ENCODE measurements at places on chromosomes 3 and 15. TPM values are rescaled to one million over a fixed set of nuclear protein-coding genes. Genes with fewer than 3 reads are reported as not detected.

Gene TNNC1
- 1.2 TPM for total RNA-seq

Gene CPLX3
- 0.06 TPM for total RNA-seq

Gene CDHR4
- total RNA-seq: 0.17 TPM

Gene PP2D1
- not detected for total RNA-seq

Gene CILP
- total RNA-seq: 0.41 TPM

Gene SNX4
- 22.0 TPM for total RNA-seq

Gene FGF12
- total RNA-seq: 0.39 TPM

Gene CACNA2D3
- total RNA-seq: 0.16 TPM

Gene SNX22
- 1.3 TPM for total RNA-seq

Gene REC114
- not detected for total RNA-seq

Gene ZMYND10
- total RNA-seq: 1.1 TPM

Gene PLCB2
- 1.0 TPM for total RNA-seq

Gene LXN
- 50.4 TPM for total RNA-seq

Gene CPEB1
- 3.3 TPM for total RNA-seq

Gene RBM5
- total RNA-seq: 35.1 TPM

Gene KBTBD13
- total RNA-seq: not detected

Gene NR1I2
- not detected for total RNA-seq

Gene PLSCR5
- not detected for total RNA-seq

Gene AGBL1
- total RNA-seq: not detected

Gene GPR176
- total RNA-seq: 11.6 TPM

Gene DAPK2
- 4.7 TPM for total RNA-seq

Gene SNTN
- total RNA-seq: not detected
